Left hindlimb (tissue), 1 donor: ENCODE measurements at places on chromosomes 5 and 9.
A peak's percentile ranks its signal among the peaks of the same experiment; 100 is the strongest.

- no peak for DNase-seq
These were observed 1.9 kb downstream of the CD274 start for GRCh38 chr9:5452286-5452609.

DNA sequence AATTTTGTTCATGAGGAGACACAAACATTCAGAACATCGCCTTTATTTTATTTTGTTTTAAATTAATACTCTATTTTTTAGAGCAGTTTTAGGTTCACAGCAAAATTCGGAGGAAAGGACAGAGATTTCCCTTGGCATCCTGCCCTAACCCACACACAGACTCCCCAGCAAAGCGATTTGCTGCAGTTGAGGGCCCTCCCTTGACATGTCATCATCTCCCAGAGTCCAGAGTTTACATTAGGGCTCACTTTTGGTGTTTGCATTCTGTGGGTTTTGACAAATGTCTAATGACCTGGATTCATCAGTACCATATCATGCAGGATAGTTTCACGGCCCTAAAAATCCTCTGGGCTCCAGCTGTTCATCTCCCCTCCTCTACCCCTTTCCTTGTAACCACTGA, 33.6 kb upstream of the COL5A1 start:
- peak; percentile 19 for DNase-seq

GRCh38 chr5:150279330-150280020, 10.1 kb downstream of the CAMK2A start:
- DNase-seq = peak; percentile 55

DNA sequence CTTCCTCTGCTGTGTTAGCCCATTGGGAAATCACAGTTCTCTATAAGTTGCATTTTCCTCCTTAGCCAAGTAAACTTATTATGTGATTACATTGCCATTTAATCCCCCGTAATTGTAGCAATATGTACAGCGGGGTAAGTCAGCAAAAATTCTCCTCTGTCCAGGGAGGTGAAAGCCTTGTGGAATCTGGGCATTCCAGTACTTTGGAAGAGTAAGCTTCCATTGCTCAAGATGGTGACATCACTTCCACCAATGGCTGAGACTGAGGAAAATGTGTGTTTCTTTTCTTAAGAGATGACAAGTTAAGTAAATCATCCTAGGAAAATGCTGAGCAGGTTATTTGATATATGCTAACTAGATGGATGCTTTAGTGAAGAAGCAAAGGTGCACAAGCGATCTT, 436.7 kb downstream of the CETN3 start:
- no peak for DNase-seq

GRCh38 chr9:16540743-16541613, 329.5 kb downstream of the BNC2 start:
- peak; percentile 72 for DNase-seq

DNA sequence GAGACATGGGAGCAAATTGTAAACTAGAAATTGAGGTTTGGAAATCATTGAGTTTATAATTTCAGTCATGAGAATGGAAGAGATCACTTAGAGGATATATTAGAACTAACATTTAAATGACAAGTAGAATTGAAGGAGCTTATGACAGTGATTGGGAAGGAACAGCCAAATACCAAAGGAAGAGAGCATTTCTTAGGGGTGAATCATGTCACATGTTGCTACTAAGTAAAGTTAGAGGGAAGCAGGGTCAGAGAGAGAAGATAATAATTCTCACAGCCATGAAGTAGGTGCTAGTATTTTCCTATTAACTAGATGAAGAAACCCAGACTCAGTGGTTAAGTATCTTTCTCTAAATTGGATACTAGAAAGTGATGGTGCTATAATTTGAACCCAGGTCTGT, 59.3 kb downstream of the COMMD10 start:
- no peak for DNase-seq

- DNase-seq = peak; percentile 40
These were observed 38.4 kb downstream of the EBF1 start for GRCh38 chr5:159061179-159061796.

GRCh38 chr5:89043676-89044075, 160.7 kb upstream of the MEF2C start:
- DNase-seq = no peak

- DNase-seq = no peak
These were observed 12.9 kb downstream of the NLN start for GRCh38 chr5:65734921-65735320.

DNA sequence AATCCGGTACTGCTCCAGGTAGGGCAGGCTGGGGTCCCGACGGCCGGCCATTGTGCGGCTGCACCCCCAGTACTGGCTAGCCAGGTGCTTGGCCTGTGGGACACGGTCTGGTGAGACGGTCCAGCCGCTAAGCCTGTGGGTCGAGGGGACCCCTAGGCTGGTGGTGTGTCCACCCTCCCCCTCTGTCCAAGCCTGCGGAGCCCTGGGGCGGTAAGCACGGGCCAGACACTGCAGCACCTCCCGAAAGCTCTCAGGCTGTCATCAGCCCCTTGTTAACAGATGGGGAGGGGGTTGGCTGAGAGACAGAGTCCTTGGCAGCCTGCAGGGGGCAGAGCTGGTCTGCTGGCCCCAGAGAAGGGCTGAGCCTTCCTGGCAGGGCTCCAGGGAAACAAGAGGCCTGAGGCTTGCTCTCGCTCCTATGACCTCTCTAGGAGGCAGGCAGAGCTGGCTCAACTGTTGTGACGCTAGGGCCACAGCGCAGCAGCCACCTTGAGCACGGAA, 11.8 kb upstream of the MRNIP start:
- DNase-seq = peak; percentile 50

GRCh38 chr5:147859962-147860640, 18.4 kb upstream of the SCGB3A2 start:
- no peak for DNase-seq

- DNase-seq = peak; percentile 67
These were observed 780 bp downstream of the RNU6ATAC start for GRCh38 chr9:134163371-134164196.

DNA sequence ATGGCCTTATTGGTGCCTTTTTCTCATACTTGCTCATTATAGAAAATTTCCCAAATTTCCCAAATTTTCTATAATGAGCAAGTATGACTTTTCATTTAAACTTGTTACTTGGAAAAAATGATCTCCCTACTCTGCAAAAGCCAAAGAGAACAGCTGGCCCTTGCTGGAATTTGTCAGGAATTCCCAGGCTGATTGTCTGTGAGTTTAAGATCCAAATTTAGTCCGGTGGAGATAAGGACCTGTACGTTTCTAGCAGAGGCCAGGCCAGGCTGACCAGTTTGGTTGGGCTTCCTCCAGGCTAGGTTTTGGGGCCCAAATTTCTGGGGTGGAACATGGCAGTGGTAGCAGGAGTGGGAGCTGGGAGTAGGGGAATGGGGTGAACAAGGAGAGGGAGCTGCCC, 51.9 kb downstream of the NEURL1B start:
- no peak for DNase-seq

- DNase-seq = peak; percentile 26
These were observed 1.5 kb upstream of the PTGES2 start for GRCh38 chr9:128128836-128129590.

- no peak for DNase-seq
These were observed 1.4 kb downstream of the NDUFA8 start for GRCh38 chr9:122158202-122158601.

GRCh38 chr5:107373549-107374263, 297.0 kb downstream of the EFNA5 start:
- DNase-seq = no peak

DNA sequence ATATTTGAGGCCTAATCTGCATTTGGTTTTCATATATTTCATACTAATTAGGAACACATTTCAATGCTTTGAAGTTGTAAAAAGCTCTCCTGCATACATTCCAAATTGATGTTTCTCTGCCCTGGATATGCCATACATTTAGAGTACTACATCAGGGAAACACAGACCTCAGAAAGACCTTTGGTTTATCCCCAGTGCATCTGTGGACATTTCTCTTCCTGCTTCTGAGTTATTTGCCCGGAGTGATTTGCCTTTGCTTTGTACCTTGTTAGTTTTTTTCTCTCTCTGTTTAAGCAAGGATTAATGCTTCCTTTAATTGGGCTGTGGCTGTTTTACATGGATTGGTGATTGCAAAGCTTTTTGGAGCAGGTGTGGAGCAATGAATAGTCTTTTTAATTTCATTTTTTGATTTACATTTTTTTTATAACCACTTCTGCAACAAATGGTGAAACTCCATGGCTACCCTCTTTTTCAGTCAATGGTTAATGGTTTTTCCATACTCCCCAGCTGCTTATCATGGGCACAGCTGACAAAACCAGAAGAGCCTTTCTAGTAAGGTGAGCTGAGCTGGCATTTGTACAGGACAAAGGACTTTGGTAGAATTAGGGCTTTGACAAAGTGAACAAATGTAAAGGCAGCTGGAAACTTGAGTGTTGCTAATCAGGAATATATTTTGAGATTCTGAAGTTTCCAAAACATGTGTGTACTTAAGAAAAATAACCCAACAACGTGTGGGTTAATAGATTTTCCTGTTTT, 54.2 kb downstream of the ZSWIM6 start:
- no peak for DNase-seq

DNA sequence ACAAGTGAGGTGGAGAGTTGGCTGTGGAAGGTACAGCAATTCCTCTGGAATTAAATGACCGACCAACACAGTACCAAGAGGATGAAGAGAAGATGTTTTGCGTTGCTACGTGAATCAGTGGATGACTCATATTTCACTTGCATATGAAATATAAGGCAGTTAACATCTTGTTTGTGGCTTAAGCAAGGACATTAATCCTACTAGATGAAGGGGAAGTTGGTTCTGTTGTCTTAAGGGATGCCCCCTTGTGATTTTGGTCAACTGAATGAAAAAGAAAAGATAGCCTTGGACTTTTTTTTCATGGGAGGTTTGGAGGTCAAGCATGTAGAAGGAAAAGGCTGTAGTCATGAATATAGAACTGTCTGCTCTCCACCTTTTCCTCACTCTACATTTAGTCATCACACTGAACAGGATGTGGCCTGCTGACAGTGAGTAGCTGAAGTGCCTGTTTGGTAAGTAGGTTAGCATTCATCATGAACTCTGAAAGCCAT, 33.9 kb downstream of the VLDLR start:
- no peak for DNase-seq

- DNase-seq = no peak
These were observed 88.3 kb downstream of the SNCAIP start for GRCh38 chr5:122400341-122400740.

DNA sequence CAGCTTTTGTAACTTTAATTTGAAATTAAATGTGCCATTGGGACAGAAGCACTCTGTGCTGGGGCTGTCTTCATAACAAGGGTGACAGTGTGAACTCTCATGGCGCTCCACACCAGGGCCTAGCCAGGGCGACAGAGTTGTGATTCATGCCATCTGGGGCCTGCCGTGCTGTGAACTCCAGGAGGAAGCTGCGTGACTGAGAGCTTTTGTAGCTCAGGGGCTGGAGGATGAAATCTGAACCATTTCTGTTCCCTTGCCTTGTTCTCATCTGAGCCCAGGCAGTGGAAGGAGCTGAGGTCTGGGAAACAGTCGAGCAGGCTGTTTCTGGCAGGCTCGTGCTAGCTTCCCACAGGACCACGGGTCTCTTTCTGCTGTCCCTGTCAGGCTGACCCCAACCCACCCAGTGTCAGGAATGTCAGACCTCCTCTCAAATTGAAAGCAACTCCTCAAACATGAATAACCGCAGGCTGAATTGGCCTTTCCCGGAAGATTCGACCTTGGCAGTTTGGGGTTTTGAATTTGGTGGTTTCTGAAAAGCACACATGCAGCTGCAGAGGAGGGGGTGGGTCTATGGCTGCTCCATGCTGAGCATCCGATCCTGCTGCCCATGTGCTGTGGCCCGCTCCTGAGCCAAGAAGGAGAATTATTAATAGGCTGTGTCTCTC, 69.2 kb upstream of the RPS23 start:
- DNase-seq = peak; percentile 88

DNA sequence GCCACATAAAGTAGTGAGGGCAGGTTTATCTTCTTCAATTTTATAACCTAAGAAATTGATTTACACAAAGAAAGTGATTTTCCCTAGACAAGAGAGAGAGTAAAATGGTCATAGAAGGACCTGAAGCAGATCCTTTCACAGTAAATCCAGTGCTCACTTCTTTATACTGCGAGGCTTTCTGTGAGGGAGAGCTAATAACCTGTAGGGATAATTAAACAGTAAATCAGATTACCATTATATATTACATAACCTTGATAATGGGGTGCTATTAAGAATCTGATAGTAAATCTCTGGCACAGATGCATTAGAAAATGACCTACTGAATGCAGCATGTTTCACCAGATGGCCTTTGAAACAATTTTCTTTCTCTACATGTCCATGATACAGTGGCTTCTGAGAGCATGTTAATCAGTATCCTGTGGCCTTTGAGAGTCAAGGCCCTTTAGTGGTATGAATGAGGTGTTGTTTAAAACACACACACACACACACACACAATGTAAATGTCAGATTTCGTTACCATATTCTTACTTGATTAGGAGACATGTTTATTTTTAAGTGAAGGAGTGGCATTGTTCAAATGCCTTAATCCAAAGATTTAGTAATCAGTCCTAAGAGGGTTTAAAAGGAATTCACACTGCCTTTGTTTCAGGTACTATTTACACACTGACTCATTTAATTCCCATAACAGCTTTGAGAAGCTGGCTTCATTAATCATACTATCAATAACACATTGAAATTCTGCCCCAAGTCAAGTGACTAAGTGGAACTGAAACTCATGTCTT, 124.7 kb downstream of the ALDH1A1 start:
- DNase-seq = no peak

DNA sequence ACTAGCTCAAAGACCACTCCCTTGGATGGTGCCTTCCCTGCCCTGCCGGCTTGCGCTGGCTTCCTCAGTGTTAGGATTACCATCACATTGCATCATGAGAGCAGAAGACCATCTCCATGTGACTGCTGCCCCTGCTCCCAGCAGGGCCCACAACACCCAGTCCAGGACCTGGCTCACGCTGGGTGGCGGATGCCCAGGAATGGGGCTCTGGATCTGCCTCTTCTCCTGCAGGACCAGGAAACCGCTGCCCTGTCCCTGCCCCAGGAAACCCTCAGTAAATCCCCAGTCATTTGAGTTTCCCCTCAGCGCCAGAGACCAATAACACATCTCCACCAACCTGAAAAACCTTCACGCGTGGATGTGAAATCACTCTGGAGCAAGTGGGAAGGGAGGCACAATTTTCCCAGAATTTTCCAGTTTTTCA, 3.3 kb upstream of the RNF44 start:
- DNase-seq = no peak
